B cell (primary cell): ENCODE measurements at places on chromosomes 3 and 15.

- DNase-seq, result no peak
Measured at GRCh38 chr3:57007521-57008460, 52.7 kb upstream of the SPATA12 start.

GRCh38 chr3:55879901-55880331 is 392.8 kb upstream of the WNT5A start:
- DNase-seq, result no peak

DNA sequence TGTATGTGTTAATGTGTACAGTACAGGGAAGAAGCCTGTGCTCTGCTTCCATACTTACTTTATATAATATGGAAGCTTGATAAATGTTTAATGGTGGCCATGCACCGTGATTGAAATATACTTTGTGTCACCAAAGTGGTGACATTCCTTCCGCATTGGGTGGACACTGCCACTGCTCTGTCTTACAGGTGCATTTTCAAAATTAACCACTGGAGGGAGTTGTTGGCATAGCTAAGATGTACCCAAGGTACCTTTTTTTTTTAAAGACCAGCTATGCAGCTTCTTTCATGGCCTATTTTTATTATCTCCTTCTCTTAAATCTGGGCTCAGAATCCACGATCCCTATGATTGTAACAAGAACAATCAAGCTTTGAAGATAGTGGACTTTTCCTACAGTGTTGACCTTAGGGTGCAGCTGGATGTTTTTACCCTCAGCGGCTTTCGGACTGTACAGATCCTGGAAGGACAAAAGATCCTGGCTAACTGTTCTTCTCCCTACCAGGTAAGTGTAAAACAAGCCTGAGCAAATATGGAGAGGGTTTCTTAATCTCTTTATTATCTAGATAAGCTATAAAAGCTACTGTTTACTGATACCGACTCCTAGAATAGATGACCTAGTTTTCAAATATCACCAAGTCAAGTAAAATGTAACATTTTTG is 21.6 kb upstream of the PAK6 start:
- peak; percentile 85 for DNase-seq

DNA sequence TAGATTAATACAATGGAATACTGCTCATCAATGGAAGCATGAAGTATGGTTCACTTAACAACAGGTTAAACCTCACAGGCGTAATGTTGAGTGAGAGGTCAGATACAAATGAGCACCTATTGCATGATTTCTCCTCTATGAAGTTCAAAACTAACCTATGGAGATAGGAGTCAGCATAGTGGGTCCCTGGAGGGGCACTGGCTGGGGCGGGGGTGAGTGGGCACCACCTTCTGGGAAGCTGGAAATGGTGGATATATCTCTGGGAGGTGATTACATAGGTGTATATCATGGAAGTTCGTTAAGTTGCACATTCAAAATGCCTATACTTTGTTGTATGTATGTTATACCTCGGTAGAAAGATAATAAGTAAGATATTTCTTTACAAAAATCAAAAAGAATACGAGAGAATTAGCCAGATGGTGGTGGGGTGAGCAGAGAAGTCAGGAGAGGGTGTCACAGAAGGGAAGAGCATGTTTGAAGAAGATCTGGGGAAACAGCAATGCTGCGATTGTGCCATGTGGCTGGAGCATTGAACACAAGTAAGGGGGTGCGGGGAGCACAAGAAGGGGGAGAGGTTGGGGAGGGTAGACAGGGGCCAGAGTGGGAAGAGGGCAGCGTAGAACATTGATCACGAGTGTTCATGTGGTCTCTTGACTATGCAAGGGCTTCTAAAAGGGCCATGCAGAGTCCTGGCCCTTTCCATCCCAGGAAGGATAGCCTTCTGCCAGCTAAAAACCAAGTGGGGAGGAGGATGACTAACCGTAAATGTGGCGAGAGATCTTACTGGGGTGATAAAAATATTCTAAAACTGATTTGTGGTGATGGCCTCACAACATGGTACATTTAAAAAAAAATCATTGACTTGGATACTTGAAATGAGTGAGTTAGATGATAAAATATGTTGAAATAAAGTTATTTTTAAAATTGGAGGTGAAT is 30.2 kb downstream of the ITGA11 start:
- no peak for DNase-seq

GRCh38 chr3:3551981-3552380 is 247.2 kb upstream of the LRRN1 start:
- no peak for DNase-seq

DNA sequence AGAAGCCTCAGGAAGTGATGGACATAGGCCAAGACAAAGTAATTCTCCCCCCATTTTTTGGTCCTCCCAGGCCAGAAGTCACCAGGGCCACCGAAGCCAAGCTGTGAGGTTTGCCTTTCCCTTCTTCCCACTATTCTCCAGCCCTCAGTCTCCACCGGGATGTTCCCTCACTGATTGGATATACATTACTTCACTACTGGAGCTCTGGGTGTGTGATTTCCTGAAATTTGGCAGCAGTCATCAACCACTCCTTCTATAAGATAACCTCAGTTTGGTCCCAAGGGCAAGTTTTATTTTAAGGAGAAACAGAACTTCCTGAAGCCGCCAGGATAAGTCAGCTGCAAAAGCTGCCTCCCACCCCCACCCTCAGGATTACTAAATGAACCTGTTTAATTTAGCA is 11.3 kb downstream of the SLCO2A1 start:
- DNase-seq, result no peak

DNA sequence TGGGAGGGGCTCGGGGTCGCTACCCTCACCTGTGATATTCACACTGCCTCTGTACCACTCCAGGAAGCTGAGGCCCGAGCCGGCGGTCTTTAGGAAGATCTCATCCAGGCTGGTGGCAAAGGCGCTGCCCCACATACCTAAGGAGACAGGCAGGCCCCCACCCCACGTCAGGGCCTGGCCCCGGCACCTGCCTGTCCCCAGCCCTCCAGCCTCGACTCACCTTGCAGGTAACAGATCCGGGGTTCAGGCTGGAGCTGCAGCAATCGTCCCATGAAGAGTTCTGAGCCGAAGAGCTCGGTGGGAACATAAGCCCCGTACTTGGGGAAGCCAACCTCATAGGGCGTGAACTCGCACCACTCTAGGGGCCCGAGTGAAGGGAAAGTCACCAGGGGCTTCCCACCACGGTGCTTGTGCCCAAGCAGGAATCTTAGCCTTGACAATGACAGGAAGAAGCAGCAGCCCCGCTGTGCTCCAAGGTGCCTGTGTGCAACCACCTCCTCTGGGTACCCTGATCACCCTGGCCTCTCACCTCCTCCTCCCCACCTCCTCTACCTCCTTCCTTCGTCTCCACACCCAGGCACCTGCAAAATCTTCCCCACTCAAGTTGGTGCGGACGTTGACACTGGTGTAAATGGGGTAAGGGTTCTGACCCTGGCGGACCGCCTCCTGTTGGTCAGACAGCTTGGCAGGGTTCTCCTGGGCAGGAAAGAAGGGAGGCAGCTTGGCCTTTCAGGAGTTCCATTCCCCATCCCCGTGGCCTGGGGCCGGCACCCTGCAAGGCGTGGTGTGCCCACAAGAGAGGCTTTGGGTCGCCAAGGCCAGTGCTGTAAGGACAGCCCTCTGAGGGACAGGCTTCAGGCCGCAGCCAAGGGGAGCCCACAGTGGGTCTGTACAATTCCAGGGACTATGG is 10.6 kb downstream of the PLA2G4F start:
- DNase-seq, result no peak

DNA sequence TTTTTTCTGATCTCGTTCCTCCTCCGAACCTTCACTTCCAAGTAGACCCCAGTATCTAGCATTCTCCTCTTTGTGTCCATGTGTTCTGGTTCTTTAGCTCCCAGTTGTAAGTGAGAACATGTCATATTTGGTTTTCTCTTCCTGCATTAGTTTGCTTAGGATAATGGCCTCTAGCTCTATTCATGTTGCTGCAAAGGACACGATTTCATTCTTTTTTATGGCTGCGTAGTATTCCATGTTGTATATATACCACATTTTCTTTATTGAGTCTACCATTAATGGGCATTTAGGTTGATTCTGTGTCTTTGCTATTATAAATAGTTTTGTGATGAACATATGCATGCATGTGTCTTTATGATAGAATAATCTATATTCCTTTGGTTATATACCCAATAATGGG is 30.2 kb upstream of the MME start:
- DNase-seq, result no peak

DNA sequence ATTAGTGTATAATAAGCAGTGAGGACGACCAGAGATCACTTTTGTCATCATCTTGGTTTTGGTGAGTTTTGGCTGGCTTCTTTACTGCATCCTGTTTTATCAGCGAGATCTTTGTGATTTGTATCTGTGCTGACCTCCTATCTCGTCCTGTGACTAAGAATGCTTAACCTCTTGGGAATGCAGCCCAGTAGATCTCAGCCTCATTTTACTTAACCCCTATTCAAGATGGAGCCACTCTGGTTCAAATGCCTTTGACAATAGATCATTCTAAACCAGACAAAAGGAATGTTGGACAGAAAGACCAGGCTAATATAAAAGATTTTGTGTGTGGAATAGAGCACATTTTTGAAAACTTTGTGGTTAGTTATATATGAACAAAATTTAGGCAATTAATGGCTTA is 618.5 kb upstream of the BCHE start:
- no peak for DNase-seq

DNA sequence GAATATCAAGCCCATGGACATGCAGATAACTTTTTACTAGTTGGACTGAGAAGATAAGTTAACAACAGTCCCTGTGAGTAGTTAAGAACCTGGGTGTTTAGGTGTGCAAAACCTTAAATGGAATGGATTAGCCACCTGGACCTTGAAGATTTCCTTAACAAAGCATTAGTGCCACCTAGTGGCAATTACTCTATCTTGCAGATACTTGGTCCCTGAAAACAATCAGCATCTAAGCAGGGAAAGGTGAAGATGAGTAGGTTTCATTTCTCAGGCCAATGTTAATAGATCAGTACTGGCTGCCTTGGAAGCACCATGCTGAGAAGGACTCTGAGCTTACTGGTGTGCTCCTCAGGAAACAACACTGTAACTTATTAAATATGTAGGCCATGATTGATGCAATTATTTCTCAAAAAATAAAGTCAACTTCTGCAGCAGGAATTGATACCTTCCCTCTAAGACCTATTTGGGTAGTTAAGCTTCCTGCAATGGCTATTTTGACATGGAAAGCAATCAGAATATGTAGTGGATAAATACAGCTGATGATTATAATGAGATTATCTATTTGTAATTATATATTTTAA is 329.4 kb downstream of the TBC1D5 start:
- DNase-seq, result peak; percentile 67

- DNase-seq, result peak; percentile 29
Measured at GRCh38 chr3:38297947-38298711, 16.0 kb downstream of the SLC22A14 start.

GRCh38 chr15:77607894-77608261 is 24.8 kb downstream of the LINGO1 start:
- DNase-seq, result no peak

DNA sequence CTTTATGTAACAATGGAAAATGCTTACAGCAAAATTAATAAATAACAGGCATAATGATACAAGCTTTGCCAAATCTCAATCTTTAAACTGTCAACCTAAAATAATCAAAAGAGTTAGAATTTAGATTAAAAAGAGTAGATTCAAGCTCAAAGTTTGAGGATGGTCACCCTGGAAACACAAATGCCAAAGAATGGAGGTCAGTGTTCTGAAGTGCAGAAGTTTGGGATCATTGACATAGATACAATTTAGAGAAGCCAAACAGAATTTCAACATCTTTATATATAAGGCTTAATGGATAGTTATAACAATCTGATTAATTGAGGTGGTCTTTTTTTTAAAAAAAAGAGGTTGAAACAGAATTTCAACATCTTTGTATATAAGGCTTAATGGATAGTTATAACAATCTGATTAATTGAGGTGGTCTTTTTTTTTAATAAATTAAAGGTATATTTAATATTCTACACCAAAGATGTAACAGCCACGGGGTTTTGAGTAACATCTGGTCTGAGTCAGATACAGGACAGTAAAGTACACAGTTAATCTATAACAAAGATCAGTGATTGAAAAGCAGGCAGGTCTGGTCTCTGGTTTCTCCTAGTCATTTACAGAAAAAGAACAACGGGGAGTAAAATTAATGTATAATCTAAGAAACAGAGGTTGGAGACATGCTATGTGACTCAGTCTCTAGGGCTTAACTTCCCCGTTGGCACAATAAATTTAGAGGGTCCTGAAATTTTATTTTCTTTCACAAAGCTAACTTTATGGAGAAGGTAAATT is 490.7 kb downstream of the GBE1 start:
- DNase-seq, result no peak

GRCh38 chr3:197728487-197728886 is 8.2 kb downstream of the RUBCN start:
- no peak for DNase-seq

DNA sequence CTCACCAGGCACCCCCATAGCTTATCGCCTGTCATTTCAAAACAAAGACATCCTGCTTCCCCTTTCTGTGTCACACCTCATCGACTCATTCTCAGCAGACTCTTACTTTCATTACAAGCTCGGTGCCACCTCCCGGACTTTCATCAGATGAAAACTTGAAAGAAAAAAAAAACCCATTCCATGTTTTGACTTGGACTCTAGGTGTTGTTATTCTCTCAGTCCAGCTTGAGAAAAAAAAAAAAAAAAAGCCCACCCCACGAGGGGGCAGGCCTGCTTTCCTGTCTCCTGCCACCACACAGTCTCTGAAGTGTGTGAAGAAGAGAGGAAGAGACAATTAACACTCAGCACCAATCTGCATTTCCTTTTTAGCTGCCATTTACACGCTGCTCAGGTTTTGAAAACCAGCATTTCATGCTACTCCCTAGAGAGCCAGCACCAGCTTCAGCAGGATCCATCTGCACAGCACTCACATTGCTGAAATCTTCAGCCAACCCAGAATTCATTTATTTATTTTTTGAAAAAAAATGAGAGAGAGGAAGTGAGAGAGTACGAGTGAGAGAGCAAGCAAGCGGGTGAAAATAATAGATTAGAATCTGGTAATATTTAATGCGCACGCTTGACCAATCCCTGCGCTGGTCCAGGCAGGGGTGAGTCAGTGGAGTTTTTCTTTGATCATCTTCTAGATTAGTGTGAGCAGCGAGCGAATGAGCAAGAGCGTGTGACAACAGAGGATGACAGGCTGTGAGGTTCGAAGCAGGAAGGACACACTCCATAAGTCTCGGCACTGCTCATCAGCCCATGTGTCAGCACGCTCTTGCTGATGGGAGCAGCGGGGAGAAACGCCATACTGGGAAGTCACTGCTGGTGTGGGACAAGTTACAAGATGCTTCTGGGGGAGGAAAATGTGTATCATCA is 23.5 kb downstream of the ZNF80 start:
- peak; percentile 92 for DNase-seq

GRCh38 chr3:52172262-52172757 is 18.1 kb upstream of the POC1A start:
- DNase-seq, result no peak

GRCh38 chr3:73521734-73522336 is 102.9 kb downstream of the PDZRN3 start:
- no peak for DNase-seq

DNA sequence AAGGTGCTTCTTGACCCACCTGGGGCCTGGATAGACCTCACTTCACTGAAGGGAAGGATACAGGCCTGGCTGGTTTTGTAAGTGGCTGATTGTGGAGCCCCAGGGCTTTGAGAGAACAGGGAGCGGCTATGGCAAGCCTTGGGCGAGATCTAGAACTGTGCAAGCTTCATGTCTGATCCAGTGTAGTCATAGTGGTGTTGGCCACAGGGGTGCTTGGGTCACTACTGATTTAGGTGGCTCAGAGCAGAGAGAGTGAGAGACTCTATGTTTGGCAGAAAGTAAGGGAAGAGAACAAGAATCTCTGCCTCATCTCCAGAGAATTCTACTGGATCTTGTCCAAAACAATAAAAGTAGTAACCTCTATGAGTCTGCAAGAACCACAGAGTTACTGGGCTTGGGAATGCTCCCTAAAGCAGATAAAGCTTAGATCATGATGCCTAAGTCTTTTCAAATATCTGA is 394.2 kb upstream of the EPHA3 start:
- no peak for DNase-seq

GRCh38 chr3:7630925-7631324 is 770.0 kb downstream of the GRM7 start:
- DNase-seq, result no peak
